ENCODE measurements at places on chromosomes 13 and 19.
A peak's percentile ranks its signal among the peaks of the same experiment; 100 is the strongest.

DNA sequence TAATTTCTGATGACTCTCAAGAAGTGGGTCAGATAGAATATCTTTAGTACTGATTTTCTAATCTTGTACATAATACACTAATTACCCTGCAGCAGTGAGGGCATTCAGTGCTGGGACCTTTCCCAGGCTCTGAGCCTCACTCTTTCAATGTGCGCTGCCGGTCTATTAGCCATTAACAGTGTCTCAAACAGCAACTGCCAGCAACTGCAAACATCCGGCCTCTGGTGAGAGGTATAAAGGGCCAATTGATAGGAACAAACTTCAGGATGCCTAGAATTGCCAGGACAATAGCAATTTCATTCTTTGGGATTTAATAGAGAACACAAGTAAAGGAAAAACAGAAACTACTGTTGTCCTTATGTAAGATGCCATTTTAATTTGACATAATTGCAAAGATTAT is 604.4 kb upstream of the SPRY2 start:
- DNase-seq: no peak

GRCh38 chr19:37220383-37220782 is 2.4 kb downstream of the ZNF383 start:
- DNase-seq: no peak

GRCh38 chr19:13026462-13027370 is 31.4 kb downstream of the NFIX start:
- no peak for DNase-seq

DNA sequence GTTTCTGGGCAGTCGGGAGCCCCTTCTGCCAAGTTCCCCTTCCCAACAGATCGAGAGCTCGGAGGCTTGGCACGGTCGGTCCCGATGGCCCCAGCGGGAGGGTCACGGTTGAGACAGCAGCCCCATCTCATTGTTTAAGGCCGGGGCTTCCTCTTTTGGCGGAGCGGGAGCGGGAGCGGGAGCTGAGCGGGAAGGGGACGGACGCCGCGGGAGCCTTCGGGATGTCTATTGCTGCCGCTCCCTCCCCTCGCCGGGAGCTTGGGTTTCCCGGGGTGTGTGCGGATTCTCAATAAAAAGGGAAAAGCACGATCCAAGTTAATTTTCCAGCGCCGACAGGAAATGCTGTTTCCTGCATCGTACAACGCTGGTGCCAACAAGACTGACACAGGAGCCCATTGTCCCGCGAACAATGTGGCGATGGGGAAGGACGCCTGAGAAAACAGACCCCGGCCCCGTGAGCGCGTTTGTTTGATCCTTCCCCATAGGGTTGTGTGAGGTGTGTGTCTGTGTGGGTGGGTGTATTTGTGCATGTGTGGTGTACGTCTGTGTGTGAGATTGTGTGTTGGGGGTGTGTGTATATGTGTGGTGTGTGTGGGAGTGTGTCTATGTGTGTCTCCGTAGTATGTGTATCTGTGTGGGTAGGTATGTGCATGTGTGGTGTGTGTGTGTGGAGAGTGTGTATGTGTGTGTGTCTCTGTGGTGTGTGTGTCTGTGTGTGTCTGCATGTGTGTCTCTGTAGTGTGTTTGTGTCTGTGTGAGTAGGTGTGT is 36.3 kb upstream of the FLT1 start:
- no peak for DNase-seq

- no peak for DNase-seq
Measured at GRCh38 chr19:23916991-23917390, 2.3 kb downstream of the ZNF726 start.

GRCh38 chr13:60427285-60427684 is 30.3 kb downstream of the TDRD3 start:
- DNase-seq: peak; percentile 4

GRCh38 chr13:69580255-69580654 is 527.4 kb upstream of the ATXN8OS start:
- no peak for DNase-seq

DNA sequence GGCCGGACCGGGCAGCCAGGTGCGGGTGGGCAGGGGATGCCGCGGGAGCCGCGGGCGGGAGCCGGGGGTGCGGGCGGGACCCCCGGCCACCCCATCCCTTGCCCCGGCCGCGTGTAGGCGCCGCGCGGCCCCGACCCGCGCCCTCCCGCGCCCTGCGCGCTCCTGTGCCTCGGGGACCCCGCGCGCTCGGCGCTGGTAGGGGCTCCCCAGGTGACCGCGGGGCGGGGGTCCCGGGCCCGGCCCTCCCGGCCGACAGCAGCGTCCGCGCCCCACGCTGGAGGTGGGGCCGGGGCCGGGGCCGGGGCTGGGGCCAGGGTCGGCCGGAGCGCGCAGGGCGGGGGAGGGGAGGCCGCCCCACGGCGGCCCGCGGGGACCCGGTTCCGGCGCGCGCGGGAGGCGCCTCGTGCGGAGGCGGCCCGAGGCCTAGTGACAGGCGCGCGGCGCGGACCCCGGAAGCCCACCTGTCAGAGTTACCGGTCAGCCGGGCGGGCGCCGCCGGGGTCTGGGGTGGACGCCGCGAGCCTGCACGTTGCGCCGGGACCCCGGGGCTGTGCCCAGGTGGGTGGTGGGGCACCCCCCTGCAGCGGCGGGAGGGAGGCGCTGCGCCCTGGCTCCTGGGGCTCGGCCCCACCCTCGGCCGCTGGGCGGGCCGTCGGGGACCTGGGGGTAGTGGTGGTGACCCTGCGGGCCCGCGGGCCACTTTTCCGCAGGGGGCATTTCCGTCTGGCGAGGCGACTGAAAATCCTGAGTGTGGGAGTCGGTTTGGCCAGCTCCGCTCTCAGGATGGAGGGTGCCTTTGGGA is 518 bp downstream of the TFDP1 start:
- DNase-seq: no peak

DNA sequence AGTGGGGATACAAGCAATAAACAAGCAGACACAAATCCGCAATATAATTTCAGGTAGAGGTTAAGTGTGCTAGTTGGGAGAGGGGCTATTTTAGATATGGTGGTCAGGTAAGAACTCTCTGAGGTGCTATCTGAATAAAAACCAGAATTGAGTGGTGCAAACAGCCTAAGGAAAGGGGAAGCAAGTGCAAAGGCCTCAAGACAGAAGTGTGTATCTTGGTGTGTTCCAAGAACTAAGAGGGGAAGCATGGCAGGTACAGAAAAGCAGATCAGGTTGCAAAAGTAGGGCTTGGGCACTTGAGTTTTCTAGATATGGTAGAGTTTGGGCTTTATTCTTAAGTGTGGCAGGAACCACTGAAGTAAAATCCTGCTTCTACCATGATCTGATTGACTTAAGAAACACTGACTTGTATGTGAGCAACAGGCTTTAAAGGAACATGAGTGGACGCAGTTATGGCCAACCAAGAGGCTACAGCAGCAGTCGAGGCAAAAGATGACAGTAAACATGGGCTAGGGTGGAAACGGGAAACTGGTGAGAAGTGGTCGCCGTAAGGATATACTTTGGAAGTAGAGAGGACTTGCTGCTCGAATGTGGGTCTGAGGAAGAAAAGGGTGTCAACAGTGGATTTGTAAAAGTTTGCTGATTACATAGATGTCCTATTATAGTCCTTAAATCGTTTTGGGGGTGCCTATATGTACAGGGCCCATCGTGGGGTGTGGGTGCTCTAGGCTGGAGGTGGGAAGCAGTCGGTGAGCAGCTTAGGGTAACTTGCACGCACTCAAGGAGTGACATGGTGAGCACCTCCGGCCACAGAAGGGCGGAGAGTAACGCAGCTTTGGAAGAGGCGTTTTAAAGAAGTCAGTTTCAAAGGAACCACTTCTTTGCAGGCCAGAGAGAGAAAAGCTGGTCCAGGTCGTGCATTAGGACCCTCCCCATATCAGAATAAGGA is 677 bp downstream of the TGDS start:
- DNase-seq: peak; percentile 13

DNA sequence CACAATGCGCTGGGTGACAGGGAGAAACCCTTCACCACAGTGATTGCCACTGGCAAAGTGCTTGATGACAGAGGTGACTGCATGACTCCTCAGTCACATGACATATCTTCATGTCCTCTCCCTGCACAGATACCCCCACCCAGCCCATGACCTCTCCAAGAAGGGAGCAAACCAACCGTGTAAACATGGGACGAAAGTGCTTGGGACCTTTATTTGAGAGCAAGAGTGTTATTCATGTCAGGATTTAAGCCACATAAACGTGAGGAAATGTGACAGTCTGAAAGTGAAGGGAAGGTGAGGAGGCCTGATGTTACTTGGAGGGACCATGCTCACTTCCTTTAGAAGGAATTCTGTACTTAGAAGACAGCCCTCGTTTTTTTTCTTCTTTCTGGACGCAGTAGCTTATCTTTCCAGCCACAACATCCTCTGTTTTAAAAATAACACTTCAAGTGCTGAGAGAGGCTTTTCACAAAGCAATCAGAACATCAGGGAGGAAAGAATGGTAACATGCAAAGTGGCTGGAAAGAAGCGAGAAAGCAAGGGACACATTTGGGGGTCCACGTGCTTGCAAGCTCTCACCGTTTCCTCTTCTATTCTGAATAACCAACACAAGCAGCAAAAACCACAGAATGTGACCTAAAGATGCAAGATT is 35.6 kb downstream of the EPS15L1 start:
- no peak for DNase-seq

DNA sequence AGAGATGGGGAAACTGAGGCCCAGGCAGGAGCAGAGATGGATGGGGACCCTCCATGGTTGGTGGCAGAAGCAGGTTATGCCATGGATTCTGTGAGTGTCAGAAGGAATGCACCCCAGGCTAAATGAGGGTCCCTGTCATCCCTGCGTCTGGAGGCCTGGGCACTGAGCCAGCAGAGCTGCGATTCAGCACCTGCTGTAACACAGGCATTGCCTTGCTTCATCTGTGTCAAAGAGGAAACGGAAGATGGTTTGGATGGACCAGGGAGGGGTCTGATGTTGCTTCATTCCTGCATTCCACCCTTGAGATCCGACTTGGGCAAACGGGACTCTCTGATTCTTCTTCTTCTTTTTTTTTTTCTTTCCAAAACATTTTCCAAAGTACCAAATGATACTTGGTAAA is 1.2 kb downstream of the C5AR1 start:
- DNase-seq: no peak

GRCh38 chr19:4870025-4870700 is 2.7 kb upstream of the PLIN3 start:
- DNase-seq: no peak

GRCh38 chr19:29854033-29854432 is 42.2 kb downstream of the CCNE1 start:
- DNase-seq: no peak

DNA sequence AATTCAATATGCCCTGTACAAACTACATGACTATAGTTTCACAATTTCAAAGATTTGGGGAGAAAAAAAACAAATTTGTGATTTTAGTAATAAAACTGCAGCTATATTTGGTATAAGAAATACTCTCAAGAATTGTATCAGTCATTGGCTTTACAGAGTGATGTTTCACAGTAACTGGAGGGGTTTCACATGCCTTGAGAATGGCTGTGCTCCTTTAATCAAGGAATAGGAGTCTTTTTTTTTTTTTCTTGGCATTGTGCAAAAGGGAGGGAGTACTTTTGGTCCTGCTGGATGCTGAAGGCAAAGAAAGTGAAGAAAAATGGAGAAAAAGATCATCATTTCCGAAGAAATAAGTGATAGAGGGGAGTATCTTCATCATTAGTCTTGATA is 6.8 kb downstream of the ZNF507 start:
- DNase-seq: no peak

GRCh38 chr13:67880916-67881315 is 650.8 kb upstream of the PCDH9 start:
- DNase-seq: no peak
